ENCODE measurements at places on chromosomes 16 and 17.

DNA sequence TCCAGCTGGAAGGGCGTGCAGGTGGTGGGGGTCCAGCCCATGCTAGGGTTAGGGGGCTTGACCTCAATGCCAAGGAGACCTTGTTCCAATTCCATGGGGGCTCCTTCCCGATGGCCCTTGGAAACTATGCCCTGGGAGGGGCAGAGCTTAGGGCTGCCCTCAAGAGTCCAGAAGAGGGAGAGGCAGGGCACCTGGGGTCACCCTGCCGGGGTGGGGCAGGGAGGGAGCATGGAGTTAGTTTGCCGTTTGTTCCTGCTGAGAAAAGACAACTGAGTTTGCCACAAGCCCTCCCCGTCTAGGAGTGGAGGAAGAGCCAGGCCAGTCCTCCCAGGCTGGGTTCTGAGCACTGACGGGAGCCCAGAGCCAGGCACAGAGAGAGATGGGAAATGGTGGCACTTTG, 21.4 kb downstream of the MMP15 start:
- no peak for DNase-seq

GRCh38 chr17:30450125-30451027, 26.8 kb upstream of the GOSR1 start:
- DNase-seq = no peak

DNA sequence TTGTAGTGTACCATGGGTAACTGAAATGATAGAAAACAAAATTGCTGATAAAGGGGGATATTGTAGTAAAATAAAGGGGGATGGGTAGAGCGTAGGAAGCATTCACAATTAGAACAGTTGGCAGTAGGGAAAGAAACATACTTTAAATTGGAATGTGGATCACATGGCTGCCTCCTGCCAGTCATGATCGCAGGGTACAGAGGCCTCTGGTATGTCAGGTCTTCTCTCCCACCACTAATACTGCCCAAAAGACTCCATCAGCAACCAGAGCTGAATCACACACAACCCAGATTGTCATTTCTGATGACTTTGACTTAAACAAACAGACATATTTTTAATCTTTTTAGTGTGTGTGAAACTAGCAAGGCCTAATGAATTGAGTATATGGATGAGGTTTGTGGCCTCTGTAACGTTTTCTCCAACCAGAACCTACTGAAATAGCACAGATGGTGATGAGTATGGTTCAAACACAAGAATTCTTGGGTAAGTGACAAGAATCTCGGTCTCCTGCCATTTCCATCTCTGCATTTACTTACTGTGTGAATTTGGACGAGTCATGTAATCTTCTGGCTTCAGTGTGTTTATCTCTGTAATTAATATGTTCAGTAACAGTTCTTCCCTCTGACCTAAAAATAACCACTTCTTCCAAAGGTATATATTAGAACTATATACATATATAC, 112.6 kb downstream of the USP22 start:
- DNase-seq = no peak

DNA sequence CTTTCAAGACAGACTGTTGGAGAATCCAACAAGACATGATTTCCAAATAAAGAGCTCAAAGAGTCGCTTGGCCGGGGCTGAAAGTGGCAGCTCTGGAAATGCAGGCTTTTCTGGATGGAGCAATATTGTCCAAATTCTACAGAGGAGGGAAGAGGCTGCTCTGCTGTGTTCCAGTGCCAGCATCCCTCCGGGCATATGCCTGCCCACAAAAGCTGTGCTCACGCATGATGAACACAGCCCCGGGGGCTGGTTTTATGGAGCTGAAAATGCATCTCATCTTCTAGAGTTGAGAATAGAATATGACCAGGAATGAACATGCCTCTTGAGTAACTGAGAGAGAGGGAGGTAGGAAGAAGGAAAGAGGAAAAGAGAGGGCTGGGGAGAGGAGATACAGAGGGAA, 74.7 kb upstream of the TOX3 start:
- DNase-seq = no peak

DNA sequence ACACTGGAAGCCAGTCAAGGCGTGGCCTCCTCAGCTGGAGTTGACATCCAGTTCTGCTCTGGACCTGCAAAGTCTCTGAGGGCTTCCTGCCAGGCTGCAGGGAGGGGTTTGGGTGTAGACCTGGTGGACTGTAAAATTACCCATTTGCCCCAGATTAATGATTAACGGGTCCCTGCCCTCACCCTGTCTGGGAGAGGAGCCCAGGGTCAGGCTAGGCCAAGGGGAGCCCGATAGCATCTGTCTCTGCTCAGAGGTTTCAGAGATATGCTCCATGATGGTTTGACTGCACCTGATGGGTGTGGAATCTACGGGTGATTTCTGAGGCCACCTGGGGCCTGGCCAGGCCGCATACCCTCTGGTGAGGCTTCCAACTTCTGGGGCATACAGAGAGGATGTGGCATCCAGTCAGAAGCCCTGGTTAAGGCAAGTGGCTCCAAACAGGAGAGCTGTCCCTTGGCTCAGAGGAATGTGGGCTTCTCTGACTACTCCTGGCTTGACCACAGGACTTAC, 11.2 kb downstream of the PPY start:
- no peak for DNase-seq

- DNase-seq = no peak
These were observed 103.9 kb upstream of the SEC14L1 start for GRCh38 chr17:77036841-77037381.

GRCh38 chr17:31856750-31857149, 2.3 kb downstream of the COPRS start:
- no peak for DNase-seq

DNA sequence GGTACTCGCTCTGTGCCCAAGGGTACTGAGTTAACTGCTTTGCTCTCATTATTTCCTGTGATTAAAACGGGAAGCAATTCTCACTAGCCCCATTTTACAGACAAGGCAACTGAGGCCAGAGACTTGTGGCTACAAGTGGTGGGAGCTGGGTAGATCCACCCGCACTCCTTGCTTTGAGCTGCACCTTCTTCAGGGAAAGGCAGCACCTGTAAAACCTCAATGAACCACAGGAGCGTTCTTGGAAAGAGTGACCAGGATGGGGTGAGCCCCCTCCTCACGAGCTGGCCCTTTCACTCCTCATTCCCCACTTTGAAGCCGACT, 80.0 kb downstream of the TIMM22 start:
- DNase-seq = no peak

- no peak for DNase-seq
These were observed 14.5 kb downstream of the TEX14 start for GRCh38 chr17:58677194-58677880.

- DNase-seq = no peak
These were observed 24.2 kb downstream of the ORC6 start for GRCh38 chr16:46713634-46714033.

DNA sequence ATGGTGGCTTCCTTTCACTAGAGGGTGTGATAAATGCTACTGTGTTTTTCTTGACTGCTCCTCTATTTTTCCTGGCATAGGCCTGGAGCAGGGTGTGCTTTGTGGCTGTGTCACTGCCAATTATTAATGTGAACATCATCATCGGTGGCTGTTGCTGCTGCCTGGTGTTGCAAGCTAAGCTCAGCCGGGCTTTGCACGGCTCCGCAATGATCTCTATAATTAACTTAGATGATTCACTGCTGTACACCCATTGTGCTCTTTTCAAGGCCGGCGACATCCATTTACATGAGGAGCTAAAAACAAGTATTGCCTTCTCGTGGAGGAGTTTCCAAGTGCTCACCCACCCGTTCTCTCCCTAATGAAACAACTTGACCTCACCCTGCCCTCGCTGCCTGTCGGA, 160.1 kb upstream of the IRX3 start:
- no peak for DNase-seq

DNA sequence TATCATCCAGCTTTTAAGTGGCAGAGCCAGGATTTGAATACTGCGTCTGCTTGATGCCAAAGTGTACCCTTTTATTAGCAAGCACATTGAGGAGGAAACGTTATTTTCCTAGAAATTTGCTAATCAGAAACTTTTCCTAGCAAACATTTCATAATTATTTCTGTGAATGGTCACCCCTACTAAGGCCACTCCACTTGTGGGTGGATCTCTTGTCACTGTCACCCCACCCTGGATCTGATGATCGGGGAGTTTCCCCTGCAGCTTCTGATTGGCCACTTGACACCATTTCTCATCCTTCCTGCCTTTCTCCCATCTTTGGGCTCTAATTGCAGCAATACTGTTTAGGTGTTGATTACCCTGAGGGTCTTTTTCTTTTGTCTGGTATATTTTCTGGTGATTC, 35.9 kb downstream of the GPRC5B start:
- DNase-seq = no peak
